ENCODE measurements at places on chromosomes 16 and 17. TPM values are rescaled to one million over a fixed set of nuclear protein-coding genes. Genes with fewer than 3 reads are reported as not detected.

C16orf74 gene
- 12.0 TPM for total RNA-seq

DNA sequence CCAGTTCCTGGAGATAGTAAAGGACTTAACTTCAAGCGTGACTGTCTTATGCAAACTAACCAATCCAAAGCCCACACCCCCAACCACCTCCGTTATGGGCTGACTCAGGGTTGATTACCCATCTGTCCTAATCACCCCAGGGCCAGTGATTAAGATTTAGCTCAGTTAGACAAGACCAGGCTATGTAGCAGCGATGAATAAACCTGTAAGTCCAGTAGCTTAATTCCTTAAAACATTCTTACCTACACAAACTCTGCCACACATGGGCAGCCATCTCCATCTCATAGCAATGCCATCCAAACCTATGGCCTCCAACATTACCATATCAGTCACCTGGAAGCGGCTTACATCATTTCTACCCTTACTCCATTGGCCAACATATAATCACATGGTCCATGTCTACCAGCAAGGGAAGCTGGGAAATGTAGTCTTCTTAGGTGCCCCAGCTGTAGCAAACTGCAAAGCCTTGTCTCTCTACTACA, 266.7 kb downstream of the SHISA9 start:
- DNase-seq = no peak

DNA sequence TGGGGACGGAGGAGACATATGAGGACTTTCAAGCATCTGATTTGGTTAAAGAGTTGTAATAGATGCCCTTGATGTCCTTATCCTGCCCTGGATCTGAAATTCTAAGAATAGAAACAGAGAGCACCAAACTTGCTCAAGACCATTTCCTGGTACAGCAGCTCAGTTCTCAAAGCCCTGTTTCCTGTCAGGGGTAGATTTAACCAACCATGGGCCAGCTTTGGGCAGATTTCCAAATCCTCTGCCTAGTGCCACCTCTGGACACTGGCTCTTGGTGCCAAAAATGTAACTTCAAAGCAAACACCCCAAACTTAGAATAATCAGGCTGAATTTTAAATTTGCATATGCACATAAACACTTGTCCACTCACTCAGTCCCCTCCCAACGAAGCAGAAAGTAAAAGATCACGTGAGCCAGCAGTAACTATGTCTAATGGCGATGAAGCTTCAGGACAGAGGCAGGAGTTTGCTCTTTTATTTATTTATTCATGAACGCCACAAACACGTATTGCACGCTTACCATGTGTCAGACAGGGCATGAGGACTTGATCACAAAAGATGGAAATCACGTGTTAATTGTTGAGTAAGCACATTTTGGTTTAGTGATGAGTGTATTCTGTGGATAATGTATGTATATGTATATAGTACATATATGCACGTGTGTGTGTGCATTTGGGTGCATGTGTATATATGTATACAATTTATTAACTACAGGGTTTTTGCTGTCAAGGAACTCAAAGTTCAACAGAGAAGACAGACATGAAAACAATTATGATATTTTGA, 23.1 kb upstream of the SDK2 start:
- DNase-seq = no peak

LRRC75A gene
- 6.1 TPM for total RNA-seq

DNA sequence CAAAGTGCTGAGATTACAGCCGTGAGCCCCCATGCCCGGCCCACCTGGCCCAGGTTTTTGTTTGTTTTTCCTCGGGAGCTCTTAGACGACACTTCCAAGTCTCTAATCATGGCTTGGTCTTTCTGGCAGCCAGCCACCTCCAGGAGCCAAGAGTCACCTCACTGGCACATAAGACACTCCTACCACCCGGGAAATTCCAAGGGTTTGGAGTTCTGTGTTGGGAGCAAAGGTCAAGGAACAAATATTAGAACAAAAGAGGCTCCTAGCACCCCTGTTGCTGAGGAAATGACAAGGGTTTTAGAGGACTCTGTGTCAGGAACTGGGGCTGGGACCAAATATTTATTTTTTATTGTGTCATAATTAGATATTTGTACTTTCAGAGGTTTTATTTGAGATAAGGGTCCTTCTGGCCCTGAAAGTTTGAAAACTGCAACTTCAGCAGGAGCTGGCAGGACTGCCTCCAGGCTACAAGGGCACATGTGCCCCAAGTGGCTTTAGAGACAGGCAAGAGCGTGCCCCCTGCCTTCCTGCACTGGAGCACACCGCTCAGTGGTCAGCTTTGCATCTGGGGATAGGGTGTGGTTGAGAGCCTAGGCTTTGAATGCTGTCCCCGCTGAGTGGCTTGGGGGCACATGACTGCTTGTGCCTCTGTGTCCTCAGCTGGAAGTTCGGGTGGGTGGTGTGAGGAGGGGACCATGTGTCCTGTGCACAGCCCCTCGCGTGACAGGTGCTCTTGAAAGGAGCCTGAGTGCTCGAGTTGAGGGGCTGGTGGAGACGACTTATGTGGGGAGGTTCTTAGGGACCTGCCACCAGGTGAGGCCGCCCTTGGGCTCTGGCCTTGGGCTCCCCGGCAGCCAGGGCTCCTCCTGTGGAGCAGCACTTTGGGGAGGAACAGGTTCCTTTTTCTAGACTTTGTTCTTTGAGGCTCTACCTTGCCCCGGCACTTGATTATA, 29.7 kb downstream of the MGRN1 start:
- DNase-seq = no peak

CYB5D1 gene
- total RNA-seq = 11.2 TPM

DNA sequence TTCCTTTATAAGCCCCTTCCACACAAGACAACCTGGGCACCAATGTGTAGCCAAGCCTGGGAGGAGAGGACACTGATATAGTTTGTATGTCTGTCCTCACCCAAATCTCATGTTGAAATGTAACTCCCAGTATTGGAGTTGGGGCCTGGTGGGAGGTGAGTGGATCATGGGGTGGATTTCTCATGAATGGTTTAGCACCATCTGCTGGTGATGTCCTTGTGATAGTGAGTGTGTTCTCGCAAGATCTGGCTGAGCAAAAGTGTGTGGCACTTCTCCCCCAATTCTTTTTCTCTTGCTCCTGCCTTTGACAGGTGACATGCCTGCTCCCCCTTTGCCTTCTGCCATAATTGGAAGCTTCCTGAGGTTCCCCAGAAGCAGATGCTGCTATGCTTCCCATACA, 135.8 kb downstream of the USP31 start:
- DNase-seq = no peak

DNA sequence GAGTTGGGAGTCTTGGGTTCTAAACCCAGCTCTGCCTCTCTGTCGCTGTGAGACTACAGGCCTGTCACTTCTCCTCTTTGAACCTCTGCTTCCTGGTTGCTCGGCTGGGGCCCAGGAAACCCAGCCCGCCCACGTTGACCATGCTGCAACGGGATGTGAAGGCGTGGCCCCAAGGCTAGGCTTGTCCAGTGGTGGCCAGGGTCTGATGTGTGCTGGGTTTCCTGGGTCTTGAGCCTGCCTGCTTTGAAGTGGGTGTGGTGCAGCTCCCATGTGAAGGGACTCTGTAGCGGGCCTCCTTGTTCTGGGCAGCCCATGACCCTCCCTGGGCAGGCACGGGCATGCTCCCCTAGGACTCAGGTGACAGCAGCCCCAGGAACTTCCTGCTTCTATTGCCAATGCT, 82.3 kb downstream of the SDR42E1 start:
- no peak for DNase-seq

- DNase-seq = no peak
Measured at GRCh38 chr16:47924950-47925349, 230.8 kb downstream of the ABCC12 start.

DNA sequence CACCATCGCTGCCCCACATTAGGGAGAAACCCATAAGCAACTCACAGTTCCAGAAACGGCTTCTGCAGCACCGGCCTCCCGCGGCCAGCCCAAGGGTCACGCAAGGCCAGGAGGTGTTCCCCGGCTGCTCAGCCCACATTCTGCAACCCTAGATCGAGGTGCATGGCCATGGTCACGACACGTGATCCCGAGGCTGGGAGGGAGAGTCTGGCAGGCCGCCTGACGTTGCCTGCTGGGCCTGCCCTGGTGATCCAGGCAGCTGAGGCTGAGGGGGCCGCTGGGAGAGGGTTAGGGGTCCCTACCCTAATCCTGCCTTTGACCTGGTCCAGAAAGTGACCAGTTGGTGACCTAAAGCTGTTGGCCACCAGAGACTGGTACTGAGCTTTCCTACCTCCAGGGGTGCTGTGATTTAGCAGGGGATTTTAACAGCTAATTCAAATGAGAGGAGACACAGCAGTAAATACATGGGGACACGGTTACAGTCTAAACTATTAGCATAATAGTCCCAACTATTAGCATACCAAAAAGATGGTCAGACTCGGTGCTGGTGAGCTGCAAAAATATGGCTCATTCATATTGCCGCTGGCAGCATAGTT, 97.4 kb upstream of the CIBAR2 start:
- DNase-seq = no peak

GRCh38 chr16:30756781-30757100, 5.1 kb downstream of the CFAP119 start:
- no peak for DNase-seq

ZNF286A gene
- total RNA-seq = 86.2 TPM

- no peak for DNase-seq
Measured at GRCh38 chr16:11681556-11681955, 13.3 kb downstream of the SNN start.

- peak; percentile 54 for DNase-seq
Measured at GRCh38 chr16:24041834-24042631, 206.2 kb downstream of the PRKCB start.

MMP2 gene
- 1,244 TPM for total RNA-seq

MYL11 gene
- total RNA-seq = not detected

All from fibroblast of the aortic adventitia (primary cell).